Fibroblast of upper back skin (primary cell): ENCODE measurements at places on chromosomes 16 and 17.

DNA sequence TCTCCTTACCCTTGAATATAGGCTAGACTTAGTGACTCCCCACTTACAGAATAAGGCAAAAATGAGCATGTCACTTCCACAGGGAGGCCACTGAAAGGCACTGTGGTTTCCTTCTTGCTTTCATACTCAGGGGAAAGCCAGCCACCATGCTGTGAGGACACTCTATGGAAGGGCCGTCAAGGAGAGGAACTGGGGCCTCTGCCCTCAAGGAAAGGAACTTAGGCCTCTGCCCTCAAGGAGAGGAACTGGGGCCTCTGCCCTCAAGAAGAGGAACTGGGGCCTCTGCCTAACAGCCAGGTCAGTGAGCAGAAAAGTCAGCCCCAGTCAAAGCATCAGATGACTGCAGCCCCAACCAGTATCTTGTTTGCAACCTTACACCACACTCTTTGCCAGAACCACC, 30.1 kb downstream of the VPS35 start:
- no peak for DNase-seq

- DNase-seq, result peak; percentile 28
Measured at GRCh38 chr16:66337463-66338188, 28.9 kb upstream of the CDH5 start.

DNA sequence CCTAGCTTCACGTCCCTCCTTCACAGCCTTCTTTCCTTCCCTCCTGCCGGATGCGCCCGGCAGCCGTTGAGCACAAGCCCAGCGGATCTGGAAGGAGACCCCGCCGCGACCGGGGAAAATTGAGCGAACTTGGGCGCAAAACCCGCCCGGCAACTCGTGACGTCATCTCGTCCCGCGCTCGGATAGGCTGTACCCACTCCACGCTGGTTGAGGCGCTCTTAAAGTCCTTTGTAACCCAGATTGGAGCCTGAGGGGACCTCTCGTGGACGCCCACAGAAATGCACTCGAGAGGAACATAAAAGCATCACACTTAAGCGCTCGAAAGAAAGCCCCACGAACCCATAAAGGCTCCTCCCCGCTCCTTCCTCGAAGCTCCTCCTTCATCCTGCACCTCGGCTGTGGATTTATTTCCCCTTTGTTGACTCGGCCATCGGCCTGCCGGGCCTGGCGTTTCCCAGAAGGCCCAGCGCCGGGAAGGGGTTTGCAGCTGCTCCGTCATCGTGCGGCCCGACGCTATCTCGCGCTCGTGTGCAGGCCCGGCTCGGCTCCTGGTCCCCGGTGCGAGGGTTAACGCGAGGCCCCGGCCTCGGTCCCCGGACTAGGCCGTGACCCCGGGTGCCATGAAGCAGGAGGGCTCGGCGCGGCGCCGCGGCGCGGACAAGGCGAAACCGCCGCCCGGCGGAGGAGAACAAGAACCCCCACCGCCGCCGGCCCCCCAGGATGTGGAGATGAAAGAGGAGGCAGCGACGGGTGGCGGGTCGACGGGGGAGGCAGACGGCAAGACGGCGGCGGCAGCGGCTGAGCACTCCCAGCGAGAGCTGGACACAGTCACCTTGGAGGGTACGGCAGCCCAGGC, at the start of gene PSMD3:
Gene PSMD3 (plus strand): TSS at position 457 of the 856 bp plus-strand sequence. CDS start 164 bp downstream, at position 621.
- peak; percentile 100 for DNase-seq

DNA sequence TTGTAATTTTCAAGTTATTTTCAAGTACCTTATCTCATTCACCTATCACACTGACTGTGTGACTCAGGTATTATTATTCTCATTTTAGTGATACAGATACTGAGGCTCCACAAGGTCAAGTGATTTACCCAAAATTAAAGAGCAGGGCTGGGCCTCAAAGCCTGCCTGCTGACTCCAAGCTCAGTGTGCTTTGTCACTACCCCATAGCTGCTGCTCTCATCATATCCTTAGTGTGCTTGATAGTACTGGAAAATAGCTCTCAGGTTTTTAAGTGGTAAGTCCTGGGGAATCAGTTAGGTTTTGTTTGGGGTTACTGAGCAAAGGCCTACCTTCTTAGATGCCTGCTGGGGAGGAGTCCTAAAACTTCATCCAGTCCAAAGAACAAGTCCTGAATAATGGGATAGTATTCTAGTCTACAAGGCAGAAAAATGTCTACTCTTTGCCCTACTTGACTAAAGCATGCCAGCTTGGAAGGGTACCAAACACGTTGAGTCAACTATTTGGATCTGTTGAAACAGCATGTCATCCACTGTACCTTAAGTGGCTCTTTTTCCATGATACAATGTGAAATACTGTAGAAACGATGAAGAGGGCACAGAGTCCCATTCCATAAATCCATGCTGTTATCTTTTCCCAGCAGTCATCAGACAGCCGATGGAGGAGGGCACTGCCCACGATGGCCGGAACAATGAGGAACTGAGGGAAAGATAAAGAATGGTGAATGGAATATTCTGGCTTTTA, 10.7 kb downstream of the MMD start:
- DNase-seq, result no peak

DNA sequence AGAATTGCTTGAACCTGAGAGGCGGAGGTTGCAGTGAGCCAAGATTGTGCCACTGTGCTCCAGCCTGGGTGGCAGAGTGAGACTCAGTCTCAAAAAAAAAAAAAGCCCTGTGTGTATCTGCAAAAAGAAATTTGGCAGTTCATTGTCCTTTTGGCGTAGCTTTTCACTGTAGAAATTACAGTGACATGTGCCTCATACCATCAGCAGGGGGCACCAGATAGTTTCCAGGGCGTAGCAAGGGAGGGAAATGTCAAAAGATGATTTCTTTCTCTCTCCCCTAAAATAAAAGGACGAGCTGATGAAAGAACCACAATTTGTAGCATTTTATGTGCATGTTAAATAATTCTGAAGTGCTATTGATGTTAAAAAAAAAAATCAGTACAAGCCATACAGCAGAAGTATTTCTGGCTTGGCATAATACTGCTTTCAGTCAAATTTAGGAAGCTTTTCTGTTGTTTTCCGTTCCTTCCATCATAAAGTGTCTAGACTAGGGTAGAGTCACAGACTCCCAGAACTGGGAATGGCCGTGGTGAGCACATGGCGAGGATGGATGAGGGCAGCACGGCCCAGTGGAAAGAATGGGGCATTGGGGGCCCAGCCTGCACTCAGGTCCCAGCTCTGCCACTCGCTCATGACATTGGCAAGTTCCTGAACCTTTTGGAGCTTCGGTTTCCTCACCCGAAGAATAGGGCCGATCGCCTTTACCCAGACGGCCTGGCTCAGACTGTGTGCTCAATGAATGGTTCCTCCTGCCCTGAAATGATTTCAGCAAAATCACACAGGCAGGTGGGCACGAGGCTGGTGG, 59.8 kb upstream of the RPH3AL start:
- peak; percentile 69 for DNase-seq

GRCh38 chr17:31475378-31476162, 84.1 kb downstream of the RAB11FIP4 start:
- DNase-seq, result no peak

GRCh38 chr16:26791169-26791568, 275.6 kb upstream of the C16orf82 start:
- no peak for DNase-seq

DNA sequence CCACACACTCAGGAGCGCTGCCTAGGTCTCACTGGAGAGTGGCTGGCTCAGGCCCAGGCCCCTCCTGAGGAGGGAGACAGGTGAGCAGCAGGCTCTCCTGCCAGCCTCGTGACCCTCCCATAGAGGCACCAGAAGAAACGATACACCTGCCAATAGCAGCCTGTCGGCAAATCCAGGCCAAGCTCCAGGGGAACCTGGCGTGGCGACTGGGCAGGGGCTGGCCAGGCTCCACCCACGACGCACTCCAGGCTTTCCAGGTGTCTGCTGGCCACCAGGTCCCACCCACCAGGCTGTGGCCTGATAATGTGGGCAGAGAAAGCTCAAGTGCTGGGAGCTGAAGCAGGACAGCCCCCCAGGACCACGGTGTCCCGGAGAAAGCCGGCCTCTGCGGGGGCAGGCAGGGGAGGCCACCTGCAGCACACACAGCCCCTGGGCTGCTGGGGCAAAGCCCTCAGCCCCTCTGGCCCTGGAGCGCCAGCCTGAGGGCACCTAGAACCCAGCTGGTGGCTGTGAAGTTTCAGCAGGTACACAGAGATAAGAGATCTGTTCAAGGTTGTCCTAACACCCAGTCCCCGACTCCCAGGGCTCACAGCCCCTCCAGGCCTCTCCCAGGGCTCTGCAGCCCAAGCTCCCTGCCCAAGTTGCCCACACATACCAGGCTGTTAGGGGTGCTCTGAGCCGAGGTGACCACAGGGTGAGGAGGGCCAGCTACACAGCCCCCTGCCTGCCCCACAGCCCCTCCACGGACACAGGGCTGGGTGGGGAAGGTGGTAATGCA, 2.4 kb downstream of the PGAP6 start:
- no peak for DNase-seq

- no peak for DNase-seq
Measured at GRCh38 chr17:29972277-29972676, 30.8 kb downstream of the EFCAB5 start.

DNA sequence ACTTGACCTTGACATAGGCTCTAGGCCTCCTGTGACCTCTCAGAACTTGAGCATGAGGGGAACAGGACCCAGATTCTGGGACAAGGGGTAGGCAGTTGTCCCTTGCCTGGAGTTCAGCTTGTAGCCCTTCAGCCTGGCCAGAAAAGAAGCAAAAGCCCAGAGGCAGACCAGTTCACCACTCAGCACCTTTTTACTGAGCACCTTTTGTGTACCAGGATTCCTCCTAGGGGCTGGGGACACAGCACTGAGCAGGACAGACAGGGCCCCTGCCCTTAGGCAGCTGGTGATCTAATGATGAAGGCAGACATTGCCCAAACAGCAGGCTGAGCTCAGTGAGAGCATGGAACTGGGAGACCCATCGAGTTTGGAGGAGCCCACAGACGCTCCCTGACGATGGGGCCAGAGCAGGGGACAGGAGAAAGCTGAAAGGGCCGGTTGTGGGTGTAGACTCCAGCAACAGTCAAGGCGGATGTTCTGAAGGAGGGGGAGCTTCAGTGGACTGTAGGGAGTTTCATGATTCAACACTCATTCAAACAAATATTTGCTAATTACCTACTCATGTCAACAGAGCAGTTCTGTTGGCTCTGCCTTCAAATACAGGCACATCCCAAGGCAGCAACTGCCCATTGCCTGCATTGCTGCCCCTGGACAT, 32.0 kb downstream of the SBK1 start:
- DNase-seq, result no peak

DNA sequence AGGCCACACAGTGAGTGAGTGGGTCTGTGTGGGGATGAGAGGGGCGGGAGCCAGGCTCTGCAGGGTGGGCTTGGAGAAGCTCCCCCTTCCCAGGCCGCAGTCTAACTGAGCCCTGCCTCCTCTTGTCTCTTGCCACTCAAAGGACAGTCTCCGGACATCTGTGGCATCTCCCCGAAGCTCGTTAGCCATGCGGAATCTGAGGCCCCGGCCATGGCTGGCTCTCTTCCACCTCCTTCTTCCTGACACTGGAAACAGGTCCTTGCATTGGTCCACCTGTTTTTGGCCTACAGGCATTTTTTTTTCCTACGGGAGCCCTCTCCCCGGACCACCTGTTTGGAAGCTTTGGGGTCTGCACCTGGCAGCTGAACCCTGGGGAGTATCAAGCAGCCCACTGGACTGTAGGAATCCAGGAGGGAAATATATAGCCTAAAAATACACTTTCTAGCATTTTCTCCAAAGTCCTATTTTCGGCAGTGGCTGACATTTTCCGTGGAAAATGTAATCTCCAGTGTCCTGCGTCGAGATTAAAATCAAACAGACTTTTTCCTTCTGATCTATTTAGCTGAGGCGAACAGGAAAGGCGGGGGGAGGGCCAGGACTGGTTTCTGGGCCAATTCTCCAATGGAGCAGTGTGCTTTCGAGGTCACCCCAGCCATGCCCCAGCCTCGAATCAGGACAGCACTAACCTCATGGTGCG, 9.1 kb downstream of the ATP2A3 start:
- no peak for DNase-seq

- DNase-seq, result no peak
Measured at GRCh38 chr16:86082418-86083030, 183.6 kb downstream of the IRF8 start.

- DNase-seq, result no peak
Measured at GRCh38 chr16:12906271-12906670, 4.9 kb downstream of the SHISA9 start.
